ENCODE measurements at places on chromosomes 5 and 9. TPM values are rescaled to one million over a fixed set of nuclear protein-coding genes. Genes with fewer than 3 reads are reported as not detected.

Gene ANKRD55
- 1.1 TPM for polyA plus RNA-seq

DNA sequence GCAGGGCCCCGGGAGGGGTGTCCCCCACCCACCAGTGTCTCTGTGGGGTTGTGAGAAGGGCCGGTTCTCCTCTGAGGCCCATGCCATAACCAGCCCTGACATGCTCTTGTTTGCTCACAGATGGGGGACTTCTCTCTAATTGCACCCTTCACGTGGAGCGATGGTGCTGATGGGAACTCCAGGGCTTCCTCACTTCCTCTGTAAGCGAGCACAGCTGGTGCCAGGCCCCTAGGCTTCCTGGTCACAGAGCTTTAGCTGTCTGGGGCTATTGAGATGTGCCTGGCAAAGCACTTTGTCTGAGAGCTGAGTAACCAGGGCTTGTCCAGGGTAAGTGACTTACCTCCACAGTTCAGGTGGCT is 36.4 kb downstream of the PHF2 start:
- no peak for DNase-seq

DNA sequence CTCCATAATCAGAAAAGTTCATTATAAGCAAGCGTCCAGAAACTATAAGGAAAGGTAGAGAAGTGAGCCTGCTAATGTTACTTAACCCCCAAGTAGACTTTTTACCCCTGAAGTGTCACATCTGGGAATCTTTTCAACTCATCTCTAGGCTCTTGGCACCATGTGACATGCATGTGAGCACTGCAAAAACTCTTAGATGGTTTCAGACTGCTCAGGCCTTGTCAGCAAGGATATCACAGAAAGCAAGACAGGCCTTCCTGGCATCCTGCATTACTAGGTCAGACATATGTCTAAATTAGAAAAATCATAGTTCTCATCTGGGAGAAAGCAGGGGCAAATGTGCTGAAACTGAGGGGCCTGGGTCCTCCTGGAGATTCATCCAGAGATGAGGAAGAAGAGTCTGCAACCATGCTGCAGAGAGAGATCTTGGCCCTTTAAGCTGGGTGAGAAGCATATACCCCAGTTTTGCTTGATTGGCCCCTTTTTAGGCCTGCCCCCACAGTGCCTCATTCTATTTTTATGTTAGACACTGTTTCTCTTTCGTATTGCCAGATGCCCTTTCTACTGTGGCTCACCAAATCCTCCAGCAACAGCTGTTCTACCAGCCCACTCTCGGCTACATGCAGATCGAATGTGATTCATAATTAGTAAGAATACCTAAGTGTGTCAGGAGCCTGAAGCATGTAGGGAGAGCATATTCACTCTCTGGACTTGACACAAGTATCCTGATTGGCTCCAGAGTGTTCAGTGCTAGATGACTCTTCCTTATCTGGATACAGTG is 19.0 kb downstream of the TMEM8B start:
- DNase-seq, result no peak

Gene IL4
- 0.57 TPM for polyA plus RNA-seq

DNA sequence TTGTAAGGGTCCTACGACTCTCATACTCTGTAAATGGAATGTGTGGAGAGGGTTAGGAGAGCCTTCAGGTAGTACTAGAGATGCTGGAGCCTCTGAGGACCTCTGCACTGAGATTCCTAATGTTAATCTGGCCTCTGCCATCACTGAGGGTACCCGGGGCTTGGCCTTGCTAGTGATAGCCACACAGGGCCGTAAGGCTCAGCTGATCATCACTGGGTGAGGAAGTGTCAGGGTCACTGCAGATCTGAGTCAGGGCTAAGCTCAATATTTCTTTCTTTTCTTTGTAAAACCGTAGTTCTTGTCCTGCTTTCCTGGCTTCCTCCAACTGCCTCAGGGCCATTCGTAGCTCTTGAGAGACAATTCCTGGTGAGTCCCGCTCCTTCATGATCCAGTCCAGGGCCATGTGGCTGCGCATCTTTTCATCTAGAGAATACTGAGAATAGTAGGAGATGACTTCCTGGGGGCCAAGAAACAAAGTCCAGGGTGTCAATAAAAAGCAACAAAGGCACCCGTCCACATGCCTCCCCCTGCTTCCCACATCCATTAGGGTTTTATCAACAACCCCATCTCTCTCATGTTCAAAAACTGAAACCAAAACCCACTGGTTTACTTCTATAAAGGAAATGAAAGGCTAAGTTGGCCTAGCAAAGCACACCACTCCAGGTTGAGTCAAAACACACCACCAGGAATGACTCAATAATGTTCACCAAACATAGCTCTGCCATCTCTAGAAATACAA is 47.7 kb downstream of the LIX1 start:
- DNase-seq, result no peak

DNA sequence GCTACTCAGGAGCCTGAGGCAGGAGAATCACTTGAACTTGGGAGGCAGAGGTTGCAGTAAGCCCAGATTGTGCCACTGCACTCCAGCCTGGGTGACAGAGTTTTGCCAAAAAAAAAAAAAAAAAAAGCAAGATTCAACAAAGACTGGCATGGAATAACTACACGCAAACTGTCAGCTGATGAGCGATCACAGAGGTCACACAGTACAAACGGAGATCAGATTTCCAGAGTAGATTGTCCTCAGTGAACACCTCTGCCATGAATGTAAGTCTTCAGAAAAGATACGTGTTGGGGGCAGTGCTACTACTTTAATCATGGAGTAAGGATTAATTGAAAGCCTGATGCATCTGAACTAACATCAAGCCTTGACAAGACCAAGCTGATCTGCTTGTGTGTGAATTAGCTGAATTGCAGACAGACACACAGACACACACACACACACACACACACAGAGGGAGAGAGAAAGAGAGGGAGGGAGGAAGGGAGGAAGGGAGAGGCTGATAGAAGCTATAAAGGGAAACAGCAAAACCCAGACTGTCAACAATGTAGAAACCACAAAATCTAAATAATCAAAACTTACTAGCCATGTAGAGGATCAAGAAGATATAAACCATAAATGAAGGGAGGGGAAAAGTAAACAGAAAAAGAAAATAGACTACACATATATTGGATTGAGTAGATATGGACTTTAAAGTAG is 222.9 kb upstream of the ZNF462 start:
- no peak for DNase-seq

DNA sequence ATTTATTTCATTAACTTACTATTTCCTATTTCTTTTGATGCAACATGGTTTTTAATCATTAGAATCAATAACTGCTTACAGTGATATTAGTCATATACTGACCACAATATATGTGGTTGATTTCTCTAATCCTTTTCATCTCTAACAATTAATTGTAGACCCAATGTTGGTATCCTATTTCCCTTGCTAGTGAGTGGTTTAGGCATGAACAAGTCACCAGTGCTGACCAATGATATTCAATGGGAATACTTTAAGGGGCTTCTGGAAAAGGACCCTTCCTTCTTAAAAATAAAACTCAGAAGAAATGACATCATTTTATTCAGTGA is 672.4 kb upstream of the GRAMD2B start:
- DNase-seq, result no peak

- no peak for DNase-seq
These were observed 25.7 kb upstream of the C5orf47 start for GRCh38 chr5:173963182-173963838.

DNA sequence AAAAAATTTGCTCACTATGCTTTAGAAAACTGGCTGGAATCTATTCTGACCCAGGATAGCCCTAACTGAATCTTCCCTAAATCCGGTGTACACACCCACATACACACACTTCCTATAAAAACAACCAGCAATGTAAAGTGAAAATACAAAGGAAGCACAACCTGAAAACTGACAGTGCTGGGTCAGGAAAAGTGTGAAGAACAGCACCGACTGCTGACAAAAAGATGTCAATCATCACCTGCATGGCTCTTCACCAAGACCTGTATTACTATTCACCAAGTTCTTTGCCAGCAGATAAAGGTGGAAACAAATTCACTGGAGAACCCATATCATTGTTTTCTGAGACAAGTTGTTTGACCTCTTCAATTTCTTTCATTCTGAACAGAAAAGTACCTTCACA is 293.8 kb upstream of the GRAMD2B start:
- no peak for DNase-seq

DNA sequence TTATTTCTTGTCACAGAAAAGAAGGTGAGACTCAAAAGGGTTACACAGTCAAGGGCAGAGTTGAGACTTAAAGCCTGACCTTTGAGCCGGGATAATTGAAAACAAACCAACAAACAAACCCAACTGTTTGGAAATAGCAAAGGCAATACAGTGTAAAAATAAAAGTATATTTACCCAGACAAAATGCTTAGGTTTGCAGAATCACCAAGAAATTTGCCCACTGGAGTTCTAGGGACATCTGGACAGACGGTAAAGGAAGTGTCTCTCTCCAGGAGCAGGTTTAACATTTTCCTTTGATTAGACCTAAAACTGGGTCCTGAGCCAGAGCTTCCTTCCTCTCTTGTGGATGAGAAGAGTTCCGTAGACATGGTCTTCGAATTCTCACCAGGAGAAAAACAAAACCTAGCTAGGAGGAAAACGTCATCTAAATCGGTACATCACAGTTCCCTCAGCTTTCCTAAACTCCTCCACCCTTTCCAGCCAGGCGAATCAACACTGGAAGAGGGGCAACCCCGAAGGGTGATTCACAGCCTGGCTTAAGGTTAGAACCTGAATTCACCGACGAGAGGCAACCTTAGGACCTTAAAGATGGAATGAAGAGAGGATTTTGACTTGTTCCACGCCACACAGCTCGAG is 673 bp downstream of the CDC25C start:
- DNase-seq, result no peak

Gene SVEP1
- 6.2 TPM for polyA plus RNA-seq

Gene WASHC1
- polyA plus RNA-seq, result 33.2 TPM

DNA sequence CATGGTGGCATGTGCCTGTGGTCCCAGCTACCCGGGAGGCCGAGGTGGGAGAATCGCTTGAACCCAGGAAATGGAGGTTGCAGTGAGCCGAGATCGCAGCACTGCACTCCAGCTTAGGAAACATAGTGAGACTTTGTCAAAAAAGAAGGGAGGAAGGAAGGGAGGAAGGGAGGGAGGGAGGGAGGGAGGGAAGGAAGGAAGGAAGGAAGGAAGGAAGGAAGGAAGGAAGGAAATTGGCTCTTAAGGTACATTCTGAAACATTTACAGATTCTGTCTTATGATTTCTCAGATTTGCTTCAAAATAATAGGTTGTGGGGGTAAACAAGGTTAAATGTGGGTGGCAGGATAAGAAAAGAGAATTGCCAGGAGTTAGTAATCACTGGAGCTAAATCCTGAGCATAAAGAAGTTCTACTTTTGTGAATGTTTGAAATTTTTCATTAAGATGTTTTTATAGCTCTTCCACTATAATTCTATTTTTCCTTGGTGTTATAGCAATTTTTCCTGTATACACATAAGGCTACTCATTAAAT is 2.1 kb upstream of the UGT3A2 start:
- DNase-seq, result no peak

Gene SMIM32
- polyA plus RNA-seq, result 8.5 TPM

- DNase-seq, result peak; percentile 31
These were observed 95.3 kb upstream of the SLC12A2 start for GRCh38 chr5:127988146-127988760.

GRCh38 chr9:109537288-109537687 is 39.2 kb upstream of the PTPN3 start:
- no peak for DNase-seq

Gene INSL6
- polyA plus RNA-seq, result 0.60 TPM

GRCh38 chr9:134486596-134486995 is 155.0 kb upstream of the COL5A1 start:
- no peak for DNase-seq

Gene PCDHB15
- polyA plus RNA-seq, result 12.5 TPM

DNA sequence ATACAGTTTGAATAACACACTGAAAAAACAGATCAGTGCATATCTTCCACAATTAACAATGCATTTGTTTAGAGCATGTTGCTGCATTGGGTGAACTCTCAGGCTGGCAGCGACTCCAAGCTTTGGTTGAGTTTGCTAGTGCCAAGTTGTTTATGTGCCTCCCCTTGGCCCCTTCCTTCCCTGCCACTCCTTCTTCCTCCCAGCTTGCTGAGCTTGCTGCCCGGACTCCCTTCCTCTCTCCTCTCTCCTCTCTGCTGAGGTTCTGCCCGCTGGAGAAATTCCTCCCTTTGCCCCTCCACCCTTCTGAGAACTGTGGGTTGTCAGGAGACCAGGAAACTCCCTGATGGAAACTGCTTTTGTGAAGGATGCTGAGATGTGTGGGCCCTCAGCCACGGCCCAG is 247.3 kb downstream of the PDZD2 start:
- no peak for DNase-seq

- no peak for DNase-seq
These were observed 34.1 kb upstream of the SLC6A19 start for GRCh38 chr5:1167361-1167727.

DNA sequence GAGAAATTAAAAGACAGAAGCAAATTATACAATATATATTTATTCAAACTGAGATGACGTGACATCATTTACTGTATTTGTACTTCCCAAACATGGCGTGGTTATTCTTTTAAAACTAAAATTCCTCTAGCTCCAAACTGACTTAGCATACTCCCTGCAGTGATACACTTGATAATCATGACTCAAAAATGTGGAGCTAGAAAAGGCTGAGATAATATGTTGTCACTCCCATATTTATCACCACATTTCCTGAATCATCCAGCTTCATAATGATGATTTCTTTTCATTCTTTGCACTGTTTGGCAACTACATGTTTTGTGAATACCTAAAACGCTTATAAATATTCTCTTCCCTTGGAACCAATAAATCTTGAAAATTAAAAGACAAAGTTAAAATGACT is 341.0 kb downstream of the EBF1 start:
- no peak for DNase-seq

Gene AFF4
- 74.1 TPM for polyA plus RNA-seq

- no peak for DNase-seq
These were observed 39.2 kb downstream of the ZNF366 start for GRCh38 chr5:72468024-72468423.

DNA sequence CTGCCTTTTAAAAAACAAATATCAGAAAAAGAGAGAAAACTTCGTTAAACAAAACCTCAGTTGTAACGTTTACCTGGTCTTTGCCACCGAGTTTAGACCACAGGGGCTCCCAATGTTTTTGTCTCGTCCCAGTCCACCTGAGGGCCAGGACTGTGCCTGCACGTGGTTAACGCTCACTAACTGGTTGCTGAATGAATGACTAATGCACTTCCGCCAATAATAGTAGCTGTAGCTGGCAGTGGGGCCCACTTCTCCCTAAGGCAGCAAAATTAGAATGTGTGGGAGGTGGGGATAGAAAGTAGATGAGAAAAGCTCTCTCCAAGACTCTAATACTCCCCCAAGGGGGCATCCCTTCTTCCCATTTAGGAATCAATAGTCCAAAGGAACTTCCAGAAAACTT is 29.1 kb upstream of the MED27 start:
- DNase-seq, result no peak

- DNase-seq, result no peak
These were observed 44.2 kb upstream of the NOTCH1 start for GRCh38 chr9:136589766-136590763.

Gene PDE6A
- polyA plus RNA-seq, result 0.25 TPM

DNA sequence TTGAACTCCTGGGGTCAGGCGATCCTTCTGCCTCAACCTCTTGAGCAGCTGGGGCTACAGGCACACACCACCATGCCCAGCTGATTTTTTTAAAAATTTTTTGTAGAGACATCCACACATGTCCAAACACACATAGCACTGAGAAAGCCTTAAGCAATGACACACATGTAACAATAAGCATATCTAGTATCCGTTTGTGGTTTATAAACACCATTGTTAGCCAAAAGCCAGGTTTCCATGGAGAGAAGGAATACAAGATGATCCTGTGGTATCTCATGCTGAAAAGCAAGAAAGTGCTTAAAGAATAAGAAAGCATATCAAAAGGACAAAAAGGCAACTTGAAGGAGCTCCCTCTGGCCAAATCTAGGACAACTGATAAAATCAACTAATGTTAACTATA is 29.7 kb upstream of the SLC1A3 start:
- DNase-seq, result no peak

Gene TAF11L9
- not detected for polyA plus RNA-seq

- DNase-seq, result no peak
These were observed 46.1 kb upstream of the RNU6ATAC start for GRCh38 chr9:134210511-134210907.
